Stimulated activated CD8-positive, alpha-beta memory T cell treated with anti-CD3 and anti-CD28 coated beads, Interleukin-2, amount 100 ng/mL, for 1 hour (primary cell): ENCODE measurements at places on chromosomes 3 and 15.
A peak's percentile ranks its signal among the peaks of the same experiment; 100 is the strongest.

DNA sequence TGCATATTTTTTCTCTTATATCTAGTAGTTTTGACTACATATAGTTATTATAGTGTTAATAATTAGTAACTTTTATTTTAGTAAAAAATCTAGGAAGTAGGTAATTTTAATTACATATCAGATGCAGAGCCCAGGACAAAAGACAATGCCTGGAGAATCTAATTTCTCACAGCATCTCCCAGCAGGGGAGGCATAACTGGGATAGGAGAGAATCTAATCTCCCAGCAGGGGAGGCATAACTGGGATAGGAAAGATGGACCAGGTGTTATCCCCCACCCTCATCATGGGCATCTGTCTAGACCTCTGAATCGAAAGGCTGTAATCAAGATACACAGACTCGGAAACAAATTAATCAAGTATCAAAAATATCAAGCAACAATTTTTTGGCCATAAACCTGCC is 58.2 kb downstream of the OSTN start:
- no peak for DNase-seq

DNA sequence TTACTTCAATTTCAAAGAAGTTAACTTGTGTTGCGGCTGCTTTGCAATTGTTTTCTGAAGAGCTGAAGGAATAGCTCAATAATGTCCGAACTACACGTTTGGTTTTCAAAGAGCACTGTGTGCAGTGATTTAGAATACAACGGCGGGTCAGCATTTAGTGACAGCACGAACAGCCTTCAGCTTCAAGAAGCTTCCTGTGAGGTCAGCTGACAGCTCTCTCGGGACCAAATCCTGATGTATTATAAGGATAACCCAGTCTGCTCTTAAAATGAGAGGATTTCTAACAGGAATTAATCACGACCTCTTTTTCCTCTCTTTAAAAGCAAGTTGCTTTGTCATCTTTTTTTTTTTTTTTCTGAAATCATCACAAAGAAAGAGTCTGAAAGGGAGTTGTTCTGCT is 97.9 kb upstream of the UNC13C start:
- no peak for DNase-seq

DNA sequence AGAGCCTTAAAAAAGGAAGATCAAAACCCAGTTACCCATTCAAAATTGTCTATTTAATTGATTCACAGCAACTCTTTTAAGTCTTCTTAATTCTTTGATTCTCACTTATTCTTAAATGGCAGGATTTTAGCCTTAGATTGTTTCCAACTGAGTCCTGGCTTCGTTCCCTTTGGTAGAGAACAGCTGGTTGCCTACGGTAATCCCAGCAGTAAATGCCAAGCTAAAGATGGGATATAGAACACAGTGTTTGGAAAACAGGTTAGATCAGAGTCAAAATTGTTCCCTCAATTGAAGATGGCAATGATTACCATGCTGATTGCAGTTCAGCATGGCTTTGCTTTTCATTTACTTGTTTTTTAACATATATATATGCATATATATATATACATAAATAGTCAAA is 300.9 kb downstream of the PYDC2 start:
- no peak for DNase-seq

- no peak for DNase-seq
Observed at GRCh38 chr3:171160325-171160724, 133.8 kb upstream of the SLC2A2 start.

DNA sequence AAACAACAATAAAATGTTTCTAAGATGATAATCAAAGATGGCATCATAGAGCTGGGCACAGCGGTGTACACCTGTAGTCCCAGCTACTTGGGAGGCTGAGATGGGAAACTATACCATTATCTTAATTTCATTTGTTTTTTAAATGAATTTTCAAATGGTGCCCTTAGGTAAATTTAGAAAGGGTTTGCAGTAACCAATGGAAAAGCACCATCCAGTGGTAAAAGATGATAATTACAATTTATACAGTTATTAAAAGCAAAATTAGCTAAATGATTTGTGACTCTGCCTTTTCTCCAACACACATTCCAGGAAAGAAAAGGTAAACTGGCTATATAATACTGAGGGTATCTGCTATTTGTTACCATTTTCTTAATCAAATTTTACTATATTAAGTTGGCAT is 14.4 kb upstream of the ANKRD28 start:
- no peak for DNase-seq

DNA sequence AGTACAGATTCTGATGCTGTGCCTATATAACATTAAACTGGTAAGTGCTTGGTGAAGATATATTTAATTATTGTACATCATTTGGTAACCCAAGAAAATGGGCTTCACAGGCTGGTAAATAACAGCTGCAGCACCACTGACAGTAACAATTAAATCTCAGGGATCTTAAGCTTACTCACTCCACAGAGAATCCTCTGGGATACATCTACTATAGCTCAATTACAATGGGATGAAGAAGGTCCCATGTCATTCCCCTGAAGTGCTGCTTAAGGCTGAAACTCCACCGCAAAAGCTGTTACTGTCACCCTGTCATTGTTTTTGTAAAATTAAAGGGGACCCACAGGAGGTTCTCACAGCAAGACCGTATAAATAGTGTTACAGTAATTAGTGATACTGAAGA is 153.0 kb downstream of the IMPG2 start:
- no peak for DNase-seq

DNA sequence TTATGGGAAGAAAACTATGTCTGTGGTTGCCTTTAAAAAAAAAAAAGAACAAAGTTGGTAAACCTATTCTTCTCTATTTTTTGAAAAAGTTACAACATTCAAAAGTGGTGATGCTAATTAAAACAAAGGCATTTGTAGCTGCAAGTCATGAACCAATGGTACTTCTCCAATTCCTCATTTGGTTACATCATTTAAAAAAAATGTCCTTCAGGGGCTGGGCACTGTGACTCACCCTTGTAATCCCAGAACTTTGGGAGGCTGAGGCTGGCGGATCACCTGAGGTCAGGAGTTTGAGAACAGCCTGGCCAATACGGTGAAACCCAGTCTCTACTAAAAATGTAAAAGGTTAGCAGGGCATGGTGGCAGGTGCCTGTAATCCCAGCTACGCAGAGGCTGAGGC is 574.6 kb downstream of the VGLL3 start:
- DNase-seq: no peak

GRCh38 chr3:52866427-52866826 is 30.9 kb downstream of the STIMATE start:
- DNase-seq: no peak

DNA sequence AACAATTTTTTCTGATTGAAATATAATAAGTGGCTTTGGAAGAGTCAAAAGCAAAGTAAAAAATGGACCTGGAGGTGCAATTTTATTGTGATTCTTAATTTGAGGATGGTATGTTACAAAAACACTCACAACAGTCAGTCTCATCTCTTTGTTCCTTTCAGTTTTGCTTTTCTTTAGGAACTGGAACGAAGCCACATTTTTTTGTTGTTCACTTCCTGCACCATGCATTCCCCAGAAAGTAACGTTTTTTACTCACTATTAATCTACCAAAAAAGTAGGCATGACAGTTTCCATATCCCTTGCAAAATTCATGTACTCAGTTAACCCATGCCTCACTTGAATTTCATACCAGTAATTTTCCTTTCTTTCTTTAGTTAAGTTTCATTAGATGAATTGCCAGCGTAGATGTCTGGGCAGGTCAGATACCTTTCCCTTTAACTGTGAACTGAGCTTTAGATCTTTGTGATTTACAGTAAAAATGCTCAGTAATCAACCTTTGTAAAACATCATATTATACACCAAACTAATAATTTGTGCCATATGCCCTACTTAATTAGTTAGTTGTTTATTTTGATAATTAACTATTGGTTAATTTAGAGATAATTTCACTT is 384.3 kb downstream of the ROBO1 start:
- no peak for DNase-seq

DNA sequence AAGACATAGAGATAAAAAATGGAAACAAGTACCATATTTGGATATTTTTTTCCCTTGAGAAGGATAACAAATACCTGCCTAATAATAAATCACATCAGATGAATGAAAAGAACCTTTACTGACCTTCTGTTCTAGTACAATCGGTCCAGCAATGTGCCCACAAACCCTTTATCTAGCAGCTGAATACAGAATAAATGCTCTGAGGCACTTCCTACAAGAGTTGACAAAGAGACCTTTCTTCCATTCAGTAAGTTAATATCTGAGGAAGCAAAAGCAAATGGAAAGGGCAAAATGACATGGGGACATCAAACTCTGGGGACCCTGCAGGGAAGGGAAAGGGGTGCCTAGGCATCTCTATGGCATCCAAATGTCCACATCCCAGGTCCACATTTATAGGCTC is 115.8 kb downstream of the NEK10 start:
- DNase-seq: no peak

DNA sequence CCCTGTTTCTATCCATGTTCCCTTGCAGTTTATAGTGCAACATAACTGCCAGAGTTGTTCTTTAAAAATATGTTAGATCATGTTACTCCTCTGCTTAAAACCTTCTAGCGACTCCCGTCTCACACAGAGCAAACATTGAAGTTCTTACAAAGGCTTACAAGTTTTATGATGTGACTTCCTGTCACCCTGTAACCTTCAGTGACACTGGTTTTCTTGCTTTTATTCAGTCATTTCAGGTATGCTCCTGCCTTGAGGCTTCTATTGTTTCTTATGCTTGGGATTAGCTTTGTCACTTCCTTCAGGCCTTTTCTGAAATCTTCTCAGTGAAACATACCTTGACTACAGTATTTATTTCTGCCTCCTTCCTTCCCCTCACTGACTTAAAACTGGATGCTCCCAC is 252.1 kb downstream of the DOCK3 start:
- no peak for DNase-seq

DNA sequence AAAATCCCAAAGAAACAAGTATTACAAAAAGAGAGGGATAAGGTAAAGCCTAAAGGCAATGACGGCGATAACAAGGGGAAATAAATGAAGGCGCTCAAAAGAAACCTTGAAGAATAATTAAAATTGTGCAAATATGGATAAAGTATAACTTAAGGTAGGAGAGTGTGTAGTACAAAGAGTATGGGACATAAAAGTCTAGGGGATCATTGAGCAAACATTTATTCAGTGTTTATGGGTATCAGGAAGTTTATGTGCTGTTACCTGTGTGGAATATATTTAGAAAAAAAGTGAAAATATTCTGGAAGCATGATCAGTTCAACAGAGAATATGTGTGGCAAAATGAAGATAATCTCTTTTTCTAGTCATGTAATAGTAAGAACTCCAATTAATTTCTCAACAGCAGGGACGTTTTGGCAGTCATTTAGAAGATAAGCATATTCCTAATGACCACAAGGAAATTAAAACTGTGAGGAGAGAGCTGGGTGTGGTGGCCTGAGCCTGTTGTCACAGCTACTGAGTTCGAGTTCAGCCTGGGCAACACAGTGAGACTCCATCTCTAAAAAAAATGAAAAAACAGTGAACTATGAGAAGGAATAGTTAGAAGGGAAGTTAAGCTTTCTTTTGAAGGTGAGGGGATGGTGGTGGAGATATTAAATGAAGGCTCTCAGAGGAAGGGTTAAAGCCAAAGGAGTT is 27.4 kb downstream of the GOLM2 start:
- no peak for DNase-seq

GRCh38 chr3:14719006-14719405 is 44.1 kb downstream of the C3orf20 start:
- DNase-seq: no peak

DNA sequence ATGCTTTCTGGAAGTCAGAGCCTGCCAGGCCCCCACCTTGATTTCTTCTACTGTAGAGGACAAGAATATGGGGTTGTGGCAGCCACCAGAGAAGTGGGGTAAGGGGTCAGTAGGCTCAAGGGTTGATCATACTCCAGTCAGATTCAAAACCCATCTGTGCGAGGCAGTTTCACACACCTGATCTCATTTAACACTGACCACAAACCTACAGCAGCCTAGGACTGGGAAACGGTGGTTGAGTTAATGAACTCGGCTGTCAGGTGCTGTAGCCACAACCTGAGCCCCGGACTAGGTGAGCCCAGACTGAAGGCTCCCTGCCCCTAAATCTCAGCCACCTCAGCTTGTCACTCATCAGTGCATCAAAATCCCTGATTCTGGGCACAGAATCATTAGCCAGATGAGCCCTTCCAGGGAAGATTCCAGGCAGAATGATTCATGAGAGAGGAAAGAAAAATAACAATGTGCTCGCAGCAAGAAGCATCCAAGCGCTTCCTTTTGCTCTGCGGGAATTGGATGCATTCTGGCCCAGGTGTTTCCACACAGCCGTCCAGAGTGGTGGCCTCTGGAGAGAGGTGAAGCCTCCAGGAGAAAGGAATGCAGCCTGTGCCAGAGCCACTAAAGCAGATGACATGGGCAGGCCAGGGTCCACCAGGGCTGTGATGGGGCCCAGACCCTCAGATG is 102.1 kb downstream of the SRGAP3 start:
- no peak for DNase-seq

DNA sequence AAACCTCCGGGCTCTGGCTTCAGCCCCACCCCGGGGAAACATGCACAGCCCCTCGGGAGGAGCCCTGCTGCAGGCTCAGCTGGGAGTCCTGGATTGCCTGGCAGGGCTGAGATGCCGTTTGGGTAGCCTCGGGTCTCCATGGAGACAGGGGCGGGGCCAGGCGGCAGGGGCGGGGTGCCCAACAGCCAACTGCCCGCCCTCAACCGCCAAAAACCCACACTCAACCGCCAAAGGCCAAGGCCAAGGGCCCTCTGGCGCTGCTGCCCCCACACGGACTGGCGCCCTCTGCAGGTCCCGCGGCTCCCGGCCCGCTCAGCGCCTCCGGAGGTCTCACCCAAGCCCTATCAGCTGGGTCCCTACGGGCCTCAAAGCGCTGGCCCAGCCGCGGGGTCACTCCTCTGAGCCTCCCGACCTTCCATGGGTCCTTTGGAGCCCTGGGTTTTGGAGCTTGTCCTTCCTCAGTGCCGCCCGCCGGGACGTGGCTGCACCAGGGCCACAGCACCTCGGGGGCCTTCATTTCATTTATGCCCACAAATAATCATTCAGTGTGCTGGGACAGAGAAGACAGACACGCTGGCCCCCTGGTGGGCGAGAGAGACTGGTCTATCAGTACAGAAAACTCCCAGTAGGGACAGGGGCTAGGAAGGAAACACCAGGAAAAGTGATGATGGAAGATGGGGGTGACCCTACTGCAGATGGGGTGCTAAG is 33.5 kb upstream of the ACAD9 start:
- DNase-seq: peak; percentile 48

GRCh38 chr3:184777566-184778356 is 34.2 kb upstream of the VPS8 start:
- peak; percentile 63 for DNase-seq

- DNase-seq: no peak
Observed at GRCh38 chr15:87631775-87632174, 624.8 kb downstream of the NTRK3 start.

GRCh38 chr15:37340438-37340837 is 240.1 kb upstream of the MEIS2 start:
- DNase-seq: no peak
